ENCODE measurements at places on chromosomes 4 and X.

DNA sequence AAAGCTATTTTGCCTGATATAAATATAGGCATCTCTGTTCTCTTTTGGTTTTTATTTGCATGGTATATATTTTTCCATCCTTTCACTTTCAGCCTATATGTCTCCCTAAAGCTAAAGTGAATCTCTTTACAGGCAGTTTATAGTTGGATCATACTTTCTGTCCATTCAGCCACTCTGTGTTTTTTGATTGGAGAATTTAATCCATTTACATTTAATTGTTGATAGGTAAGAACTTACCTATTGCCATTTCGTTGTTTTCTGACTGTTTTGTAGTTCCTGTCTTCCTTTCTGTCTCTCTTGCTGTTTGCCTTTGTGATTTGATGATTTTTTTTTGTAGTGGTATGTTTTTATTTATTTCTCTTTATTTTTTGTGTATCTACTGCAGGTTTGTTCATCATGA lies 155.9 kb upstream of the ANXA3 start:
- no peak for DNase-seq

GRCh38 chr4:149605601-149606378 lies 209.9 kb downstream of the IQCM start:
- no peak for DNase-seq

DNA sequence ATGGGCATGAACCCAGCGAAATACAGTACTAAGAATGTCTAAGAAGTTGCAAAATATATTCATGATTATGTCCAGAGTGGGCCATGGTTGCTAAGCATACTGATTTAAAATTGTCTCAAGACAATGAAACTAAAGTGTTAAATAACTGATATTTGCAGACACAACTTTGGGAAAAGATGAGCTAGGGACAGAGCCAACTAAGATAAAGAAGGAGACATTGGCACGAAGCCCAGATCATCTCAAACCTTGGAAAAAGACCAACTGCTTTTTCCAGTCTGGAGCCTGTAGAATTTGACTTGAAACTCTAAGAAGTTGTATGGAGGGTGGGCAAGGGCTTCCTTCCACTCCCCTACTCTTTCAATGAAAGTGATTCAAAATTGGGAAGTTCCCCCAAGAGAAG lies 108.5 kb upstream of the GLRA2 start:
- DNase-seq: no peak

- no peak for DNase-seq
Observed at GRCh38 chrX:139842326-139843185, 90.3 kb downstream of the ATP11C start.

DNA sequence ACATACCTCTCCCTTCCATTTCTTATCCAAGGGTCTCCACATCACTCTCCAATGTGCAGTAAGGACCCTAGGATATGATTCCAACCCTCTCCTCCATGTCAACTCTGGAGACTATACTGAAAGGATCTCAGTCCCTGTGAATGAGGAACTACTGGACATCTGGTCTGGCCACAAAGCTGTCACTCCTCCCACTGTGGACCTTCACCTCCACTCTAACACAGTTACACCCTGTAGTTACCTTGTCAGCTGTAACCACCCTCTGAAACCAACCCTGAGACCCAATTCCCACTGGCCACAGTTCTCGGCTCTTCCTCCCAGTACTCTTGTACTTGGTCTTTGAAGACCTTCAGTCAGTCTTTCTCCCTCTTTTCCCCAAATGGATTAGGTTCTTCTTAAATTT lies 2.9 kb downstream of the TMEM128 start:
- DNase-seq: no peak

DNA sequence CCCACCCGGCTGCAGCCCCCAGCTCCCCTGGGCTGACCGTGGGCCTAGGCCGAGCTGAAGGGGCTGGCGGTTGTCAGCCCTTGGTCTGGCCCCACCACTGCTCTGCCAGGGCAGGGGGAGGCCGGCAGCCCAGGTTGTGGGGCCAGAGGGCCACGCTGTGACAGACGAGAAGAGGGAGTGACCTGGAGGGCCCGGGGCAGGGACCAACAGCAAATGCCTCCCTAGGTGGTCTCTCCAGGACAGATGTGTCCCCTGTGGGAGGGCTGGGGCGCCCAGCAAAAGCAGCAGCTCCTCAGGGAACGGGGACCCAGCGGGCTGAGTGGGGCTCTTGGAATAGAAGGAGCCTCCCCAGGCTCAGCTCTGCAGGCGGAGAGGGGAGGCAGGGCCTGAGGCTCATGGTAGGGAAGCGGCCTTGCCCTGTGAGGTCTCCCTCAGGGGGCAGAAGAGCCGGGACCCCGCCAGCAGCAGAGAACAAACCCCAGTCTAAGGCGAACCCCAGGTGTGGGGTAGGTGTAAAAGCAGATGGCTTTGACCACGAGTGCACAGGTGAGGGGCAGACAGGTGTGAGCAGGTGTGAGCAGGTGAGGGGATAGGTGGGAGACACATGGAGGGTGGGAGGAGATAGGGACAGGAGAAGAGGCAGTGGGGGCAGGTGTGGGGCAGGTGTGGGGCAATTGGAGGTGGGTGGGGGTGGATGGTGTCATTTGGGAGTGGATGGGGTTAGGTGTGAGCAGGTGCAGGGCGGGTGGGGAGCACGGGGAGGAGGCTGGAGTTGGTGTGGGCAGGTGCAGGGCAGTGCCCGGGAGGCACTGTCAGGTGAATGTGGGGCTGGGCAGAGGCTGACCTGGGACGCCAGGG lies 34.1 kb upstream of the SPON2 start:
- DNase-seq: no peak

Measured in NCI-H1048 (cell line).